Endothelial cell (in vitro differentiated cells): ENCODE measurements at places on chromosomes 11 and 22.
A peak's percentile ranks its signal among the peaks of the same experiment; 100 is the strongest.

GRCh38 chr11:117907276-117908108, 21.7 kb downstream of the TMPRSS13 start:
- DNase-seq, result peak; percentile 69

DNA sequence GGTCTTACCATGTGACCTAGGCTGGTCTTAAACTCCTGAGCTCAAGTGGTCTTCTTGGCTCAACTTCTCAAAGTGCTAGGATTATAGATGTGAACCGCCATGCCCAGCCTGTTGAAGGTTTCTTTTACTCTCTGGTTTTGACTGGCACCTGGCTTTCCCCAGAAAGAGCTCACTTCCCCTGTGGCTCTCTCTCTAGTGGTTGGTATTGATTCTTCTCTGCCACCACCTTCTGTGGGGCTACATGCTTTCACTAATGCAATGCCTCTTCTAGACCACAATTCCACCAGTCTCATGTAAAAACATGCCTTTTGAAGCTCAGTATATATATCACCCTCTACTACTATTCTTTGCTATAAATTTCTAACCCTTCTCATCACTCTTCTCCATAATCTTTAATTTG, 67.2 kb downstream of the CCDC83 start:
- no peak for DNase-seq

GRCh38 chr22:27949421-27949820, 30.4 kb upstream of the PITPNB start:
- no peak for DNase-seq

DNA sequence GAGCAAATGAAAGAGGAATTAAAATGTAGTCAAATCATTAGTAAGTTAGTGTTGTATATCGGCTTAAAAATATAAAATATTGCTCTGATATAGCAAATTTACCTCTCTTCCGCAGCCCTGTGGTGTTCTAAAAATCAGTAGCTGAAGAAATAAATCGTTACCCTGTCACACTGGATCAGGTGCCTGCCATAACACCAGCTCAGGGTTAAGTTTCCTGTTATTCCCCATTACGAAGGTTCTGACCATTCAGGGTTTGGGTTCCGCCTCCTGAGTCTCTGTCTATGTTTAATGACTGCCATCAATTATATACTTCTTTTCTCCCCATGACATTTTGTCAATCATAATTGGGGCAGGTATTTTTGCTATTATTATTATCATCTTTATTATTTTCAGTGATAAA, 658.5 kb downstream of the OPCML start:
- no peak for DNase-seq

- DNase-seq, result no peak
Measured at GRCh38 chr22:31400023-31400397, 606 bp downstream of the DRG1 start.

DNA sequence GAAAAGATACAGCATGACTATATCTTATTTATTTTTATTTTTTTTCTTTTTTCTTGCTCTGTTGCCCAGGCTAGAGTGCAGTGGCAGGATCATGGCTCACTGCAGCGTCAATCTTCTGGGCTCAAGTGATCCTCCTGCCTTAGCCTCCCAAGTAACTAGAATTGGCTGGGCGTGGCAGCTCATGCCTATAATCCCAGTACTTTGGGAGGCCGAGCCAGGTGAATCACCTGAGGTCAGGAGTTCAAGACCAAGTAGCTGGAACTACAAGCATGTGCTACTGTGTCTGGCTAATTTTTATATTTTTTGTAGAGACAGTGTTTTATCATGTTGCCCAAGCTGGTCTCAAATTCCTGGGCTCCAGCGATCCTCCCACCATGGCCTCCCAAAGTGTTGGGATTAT, 28.3 kb upstream of the CCDC134 start:
- DNase-seq, result no peak

- DNase-seq, result no peak
Measured at GRCh38 chr11:8871962-8872361, 39.0 kb upstream of the AKIP1 start.

DNA sequence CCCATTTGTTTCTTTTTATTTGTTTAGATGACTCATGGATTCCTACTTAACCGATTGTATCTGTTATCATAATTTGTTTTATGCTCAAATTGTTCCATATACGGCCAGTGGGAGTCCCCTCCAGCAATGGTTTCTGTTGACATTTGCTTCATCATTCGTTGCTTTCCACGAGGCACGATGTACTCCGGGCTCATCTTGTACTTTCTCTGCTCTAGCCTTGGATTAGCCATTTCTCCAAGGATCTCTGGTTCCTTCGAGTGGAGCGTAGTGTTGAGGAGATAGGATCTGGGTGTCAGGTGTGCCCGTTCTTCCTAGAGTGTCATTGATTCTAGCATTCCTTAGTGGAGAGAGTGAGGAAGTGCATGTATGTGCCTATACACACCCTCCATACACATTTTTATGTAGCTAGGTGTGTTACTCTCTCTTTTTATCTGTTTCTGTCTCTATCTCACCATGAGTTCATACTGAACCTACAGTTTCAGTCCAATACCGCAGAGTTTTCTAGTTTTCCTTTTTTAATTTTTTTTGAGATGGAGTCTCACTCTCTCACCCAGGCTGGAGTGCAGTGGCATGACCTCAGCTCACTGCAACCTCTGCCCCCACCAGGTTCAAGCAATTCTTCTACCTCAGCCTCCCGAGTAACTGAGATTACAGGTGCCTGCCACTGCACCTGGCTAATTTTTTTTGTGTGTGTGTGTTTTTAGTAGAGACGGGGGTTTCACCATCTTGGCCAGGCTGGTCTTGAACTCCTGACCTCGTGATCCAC, 31.4 kb downstream of the TECTA start:
- no peak for DNase-seq

- DNase-seq, result no peak
Measured at GRCh38 chr22:37014835-37015586, 4.2 kb downstream of the TST start.

- no peak for DNase-seq
Measured at GRCh38 chr11:117790279-117790678, 6.7 kb downstream of the DSCAML1 start.

DNA sequence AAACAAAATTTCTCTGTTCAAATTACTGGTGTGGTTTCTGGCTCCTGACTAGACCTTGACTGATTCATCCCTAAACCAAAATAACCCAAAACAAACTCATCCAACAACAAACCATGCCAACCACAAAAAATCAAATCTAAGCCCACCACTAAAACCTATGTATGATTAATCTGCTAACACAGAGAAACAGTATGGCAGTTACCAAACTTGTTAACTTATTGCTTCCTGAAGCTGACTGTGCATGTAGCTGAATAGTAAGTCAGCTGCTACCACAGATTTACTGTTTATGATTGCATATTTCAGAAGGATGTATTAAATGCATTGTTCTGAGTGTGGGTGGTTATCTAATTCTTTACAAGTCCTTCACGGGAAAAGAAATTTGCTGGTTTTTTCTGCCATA, 231.1 kb downstream of the SWAP70 start:
- no peak for DNase-seq

GRCh38 chr11:75480185-75481175, 45.3 kb downstream of the GDPD5 start:
- no peak for DNase-seq

- no peak for DNase-seq
Measured at GRCh38 chr11:9665749-9666148, 1.9 kb downstream of the SWAP70 start.

DNA sequence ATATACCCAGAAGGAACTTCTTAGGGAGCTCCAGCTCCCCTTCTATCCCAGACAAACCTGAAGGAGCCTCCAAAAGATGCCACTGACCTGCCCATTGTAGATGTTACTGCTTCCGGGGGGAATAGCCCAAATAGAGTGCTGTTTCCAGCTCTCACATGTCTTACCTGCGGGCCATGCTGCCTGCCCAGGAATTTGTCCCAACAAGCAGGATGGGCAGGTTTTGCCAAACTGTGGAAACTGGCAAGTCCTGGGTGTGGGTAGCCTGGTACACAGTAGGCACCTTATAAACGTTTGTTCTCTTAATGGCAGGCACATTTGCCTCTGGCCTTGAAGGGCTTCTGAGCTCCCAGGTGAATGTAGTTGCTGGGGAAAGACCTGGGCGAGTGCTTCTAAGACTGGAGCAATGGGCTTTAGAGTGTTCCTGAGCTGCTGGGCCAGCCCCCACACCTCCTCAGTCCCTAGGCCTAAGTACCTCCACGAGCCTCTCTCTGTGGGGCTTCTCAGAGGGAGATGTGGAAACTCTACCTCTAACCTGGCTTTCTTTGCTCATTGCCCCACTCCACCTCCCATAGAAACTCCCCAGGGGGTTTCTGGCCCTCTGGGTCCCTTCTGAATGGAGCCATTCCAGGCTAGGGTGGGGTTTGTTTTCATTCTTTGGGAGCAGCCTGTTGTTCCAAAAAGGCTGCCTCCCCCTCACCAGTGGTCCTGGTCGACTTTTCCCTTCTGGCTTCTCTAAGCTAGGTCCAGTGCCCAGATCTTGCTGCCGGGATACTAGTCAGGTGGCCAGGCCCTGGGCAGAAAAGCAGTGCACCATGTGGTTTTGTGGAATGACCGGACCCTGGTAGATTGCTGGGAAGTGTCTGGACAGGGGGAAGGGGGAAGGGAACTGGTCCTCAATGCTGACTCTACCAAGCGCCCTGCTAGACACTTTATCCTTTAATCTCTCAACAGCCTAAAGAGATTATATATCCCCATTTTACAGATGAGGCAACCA, 37.2 kb downstream of the LIMK2 start:
- DNase-seq, result no peak

- DNase-seq, result no peak
Measured at GRCh38 chr11:130163346-130164220, 4.0 kb downstream of the ST14 start.

- DNase-seq, result peak; percentile 18
Measured at GRCh38 chr22:43090130-43090789, 1.1 kb upstream of the TTLL1 start.

GRCh38 chr11:126599217-126599897, 243.9 kb downstream of the ST3GAL4 start:
- DNase-seq, result no peak

- no peak for DNase-seq
Measured at GRCh38 chr11:62370743-62371440, 33.6 kb downstream of the ASRGL1 start.

- DNase-seq, result no peak
Measured at GRCh38 chr22:41334215-41334614, 32.9 kb downstream of the ZC3H7B start.

DNA sequence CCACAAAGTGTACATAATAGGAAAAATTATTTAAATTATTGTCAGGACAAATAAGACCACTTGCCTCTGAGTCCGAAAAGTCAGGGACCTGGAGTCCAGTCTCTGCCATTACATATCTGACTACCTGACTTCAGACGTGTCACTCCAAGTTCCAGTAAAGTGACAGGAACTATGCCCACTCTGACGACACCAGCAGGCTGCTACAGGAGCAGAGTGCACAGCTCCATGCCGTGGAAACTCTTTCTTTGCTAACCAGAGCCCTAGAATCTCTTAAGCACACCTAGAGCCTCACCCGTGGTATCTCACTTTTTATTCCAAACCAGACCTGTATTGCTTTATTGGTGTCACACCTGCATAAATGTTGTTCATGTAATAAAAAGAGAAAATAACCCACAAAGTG, 93.7 kb downstream of the PLEKHA7 start:
- DNase-seq, result no peak

DNA sequence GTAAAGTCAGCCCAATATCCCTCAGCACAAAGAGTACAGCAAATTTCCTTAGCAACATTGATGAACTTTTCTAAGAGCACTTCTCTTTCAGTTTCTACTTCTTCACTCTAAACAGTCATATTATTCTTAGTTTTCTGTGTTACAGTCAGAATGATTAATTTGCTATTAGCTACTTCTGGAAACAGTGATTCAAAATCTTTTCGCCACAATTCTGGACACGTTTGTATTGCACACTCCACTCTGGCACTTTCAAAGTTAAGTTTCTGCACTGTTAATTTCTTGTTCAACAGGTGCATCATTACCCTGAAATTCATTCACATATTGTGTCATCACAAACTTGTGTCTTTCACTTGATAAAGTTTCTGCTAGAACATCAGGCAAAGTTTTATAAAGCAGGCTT, 22.5 kb downstream of the ABTB2 start:
- no peak for DNase-seq

DNA sequence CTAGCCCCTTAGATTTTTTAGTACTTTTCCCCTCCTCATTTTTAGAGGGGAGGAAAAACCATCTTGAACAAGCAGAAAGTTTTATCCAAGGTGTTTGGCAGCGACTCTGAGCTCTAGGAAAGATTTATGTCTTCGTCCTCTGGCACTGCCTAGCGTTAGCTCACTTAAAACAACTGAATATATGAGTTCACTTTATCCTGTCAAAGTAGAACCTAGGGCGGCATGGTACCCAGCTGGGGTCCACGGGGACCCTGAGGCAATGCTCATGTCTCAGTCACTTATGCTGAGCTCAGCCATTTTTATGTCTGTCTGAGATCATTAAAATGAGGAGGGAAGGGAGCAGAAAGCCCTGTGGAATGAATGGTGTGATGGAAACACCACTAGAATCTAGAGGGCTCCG, 14.2 kb upstream of the VSIG10L2 start:
- DNase-seq, result no peak

DNA sequence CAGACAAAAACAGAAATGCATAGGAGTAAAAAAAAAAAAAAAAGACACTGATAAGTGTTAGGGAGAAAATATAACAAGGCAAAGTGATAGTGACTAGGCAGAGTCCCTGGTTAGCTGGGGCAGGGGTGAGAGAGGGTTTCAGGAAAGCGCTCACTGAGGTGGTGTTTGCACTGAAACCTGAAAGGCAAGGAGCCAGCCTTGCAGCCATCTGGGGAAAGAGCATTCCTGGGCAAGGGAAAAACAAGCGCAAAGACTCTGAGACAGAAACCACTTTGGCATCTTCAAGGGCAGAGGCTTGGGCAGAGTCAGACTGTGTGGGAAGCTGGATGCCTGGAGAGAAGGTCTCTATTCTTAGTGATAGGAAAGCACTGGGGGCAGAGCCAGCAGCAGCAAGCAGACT, 14.5 kb downstream of the CLMP start:
- no peak for DNase-seq

DNA sequence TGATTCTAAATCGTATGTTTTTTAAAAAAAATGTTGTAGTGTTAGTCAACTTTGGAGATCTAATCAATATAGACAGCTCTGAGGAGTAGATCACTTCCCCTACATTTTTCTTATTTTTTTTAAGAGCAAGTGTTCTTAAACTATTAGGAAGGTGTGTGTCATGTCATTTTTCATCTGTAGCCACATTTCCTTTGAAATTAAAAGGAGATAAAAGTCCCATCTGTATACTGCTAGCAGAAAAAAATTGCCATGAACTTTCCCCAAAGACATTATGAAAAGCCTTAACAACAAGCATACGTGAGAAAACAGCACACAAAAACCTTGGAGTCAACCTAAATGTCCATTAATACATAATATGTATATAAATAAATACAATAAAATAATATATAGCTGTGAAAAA, 286.6 kb downstream of the ETS1 start:
- DNase-seq, result no peak

- no peak for DNase-seq
Measured at GRCh38 chr22:40482391-40482790, 112.0 kb downstream of the SGSM3 start.
